Left renal pelvis (tissue), 4 donors: ENCODE measurements at places on chromosomes 11 and 22. TPM values are rescaled to one million over a fixed set of nuclear protein-coding genes. Genes with fewer than 3 reads are reported as not detected.

DNA sequence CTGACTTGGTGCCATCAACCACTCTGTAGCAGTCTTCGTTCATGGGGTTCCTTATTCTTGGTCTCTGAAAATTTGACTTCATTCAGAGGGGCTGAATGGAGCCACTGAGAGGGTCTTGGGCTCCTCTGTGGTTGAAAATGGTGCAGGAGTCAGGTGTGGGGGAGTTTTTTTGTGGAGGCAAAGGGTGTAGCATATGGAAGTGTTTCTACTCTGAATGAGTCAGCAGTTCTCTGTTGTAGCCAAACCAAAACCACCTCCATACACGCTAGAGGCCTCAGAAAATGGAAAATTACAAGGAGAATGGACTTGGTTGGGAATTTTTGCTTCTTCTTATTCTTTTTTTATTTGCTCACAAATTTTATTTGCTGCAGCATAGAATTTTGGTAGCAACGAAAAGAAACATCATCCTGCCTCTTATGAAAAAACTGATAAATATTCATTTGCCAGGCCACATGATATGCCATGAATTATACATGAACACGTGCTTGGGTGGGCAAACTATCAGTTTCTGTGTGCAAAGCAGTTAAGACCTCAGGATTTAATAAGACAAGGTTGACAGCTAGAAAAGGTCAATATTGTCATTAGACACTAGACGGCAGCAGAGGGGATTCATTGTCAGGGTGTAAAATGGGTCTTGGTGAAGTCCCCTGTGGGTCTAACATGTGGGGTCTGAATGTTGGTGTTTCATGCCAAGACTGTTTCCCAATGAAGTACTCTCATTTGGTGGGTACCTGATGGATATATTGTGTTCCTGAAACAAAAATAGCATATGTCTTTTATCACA, 111.7 kb downstream of the MYO18B start:
- no peak for DNase-seq

- DNase-seq: no peak
Observed at GRCh38 chr11:67644472-67645418, 5.2 kb upstream of the TBX10 start.

GRCh38 chr22:22867996-22868715, 19.5 kb upstream of the IGLL5 start:
- no peak for DNase-seq

DNA sequence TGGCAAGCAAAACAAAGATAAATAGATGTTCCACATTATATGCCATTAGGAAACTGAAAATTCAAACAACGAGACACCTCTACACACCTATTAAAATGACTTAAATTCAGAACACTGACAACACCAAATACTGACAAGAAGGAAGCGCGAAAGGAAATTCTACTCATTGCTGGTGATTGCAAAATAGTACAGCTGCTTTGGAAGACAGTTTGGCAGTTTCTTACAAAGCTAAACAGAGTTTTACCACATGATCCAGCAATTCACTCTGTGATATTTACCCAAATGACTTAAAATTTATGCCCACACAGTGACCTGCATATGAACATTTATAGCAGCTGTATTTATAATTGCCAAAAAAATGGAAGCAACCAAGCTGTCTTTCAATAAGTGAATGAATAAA, 232.6 kb downstream of the CASP12 start:
- no peak for DNase-seq

GRCh38 chr22:30245985-30246813, at the start of gene LIF:
Gene LIF (minus strand): TSS chr22:30246759. CDS start chr22:30246695, 64 bp downstream.
- DNase-seq: no peak

GRCh38 chr22:17012267-17012666, 4.2 kb upstream of the GAB4 start:
- no peak for DNase-seq

DNA sequence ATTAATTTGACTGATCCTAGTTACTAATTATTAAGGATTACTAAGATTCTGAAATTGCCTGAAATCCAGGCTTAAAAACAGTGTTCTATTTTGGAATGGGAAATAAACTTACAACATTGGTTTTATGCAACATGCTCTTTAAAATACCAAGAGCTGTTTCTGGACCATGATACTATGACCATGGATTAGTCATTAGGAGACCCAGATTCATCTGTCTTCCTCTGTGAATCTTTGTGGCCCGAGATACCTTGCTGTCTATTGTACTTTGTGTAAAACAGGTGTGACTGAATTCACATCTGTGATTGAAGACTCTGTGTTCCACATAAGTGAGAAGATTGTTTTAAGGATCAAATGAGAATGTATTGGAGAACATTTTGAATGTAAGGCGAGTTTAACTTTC, 98.8 kb downstream of the HSD17B12 start:
- DNase-seq: no peak

- no peak for DNase-seq
Observed at GRCh38 chr11:125935056-125935455, 10.8 kb upstream of the VSIG10L2 start.

DNA sequence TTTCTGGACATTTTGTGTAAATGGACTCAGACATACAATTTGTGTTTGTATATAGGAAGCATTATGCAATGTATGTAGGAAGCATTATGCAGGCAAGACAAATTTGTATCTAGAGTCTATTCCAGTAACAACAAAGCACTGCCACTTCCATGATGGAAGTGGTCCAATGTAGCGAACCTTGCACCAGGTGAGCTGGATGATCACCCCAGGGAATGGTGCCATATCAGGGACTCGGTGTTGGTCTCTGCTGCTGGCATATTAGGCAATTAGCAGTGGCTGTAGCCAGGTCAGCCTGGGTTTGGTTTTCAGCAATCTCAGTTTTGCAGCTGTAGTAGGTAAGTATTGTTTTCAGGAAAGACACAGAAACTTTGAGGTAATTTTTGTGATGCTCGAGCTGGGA, 12.8 kb downstream of the ZFP91 start:
- no peak for DNase-seq

DNA sequence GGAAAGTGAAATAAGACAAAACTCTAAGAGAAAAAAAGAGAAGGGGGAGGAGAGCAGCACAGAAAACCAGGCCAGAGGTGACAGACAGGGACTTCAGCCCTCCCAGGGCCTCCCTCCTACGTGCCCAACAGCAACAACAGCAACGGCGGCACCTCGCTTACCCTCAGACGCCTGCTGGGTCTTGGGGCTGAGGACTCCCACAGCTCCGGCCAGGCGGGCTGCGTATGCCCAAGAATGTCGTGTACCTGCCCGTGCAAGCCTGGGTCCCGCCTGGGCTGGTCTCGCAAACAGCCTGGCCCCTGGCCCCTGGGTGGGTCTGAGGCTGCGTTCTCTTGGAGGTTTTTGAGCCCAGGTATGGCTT, 30.5 kb downstream of the ARAP1 start:
- DNase-seq: no peak

- DNase-seq: no peak
Observed at GRCh38 chr22:25680956-25681355, 61.0 kb upstream of the MYO18B start.

GRCh38 chr22:29070490-29070889, 2.3 kb upstream of the KREMEN1 start:
- no peak for DNase-seq

The NXPE4 gene
- 0.14 TPM for polyA plus RNA-seq

The PRG3 gene
- polyA plus RNA-seq: 0.41 TPM

The HOATZ gene
- polyA plus RNA-seq: 0.15 TPM

The MS4A4A gene
- polyA plus RNA-seq: 15.3 TPM
